ENCODE measurements at places on chromosomes 5 and 9.

DNA sequence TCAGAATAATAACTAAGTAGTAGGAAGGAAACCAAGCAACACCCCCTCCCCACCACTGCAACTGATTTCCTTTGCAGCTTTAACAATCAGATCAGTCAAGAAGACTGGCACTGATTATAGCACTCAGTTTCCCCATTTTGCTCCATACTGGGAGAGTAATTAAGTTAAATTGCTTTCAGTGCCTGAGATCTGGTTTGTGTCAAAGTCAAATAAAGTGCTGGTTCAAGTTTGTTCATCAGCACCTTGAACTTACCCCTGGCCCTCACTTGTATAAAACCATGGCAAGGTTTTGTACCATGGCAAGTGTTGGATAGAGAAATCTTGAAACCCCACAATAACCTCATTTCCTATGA lies 290.2 kb upstream of the SEMA6A start:
- DNase-seq, result no peak

DNA sequence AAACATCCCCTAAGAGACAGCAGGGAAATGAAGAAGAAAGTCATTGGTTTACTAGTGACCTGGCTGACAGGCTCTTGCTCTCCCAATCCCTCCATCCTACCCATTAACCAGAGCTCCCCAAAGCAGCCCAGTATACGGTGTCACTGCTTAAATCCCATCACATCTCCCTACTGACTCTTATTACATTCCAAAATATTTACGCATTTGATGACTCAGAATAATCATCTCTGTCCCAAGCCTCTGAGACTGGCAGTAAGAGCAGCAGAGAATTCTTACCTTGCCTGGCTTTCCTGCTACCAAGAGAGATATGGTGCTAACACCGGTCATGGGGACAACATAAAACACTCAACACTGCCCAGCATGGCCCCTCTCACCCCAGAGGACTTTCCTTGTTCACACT lies 20.2 kb upstream of the WHRN start:
- DNase-seq, result no peak

- DNase-seq, result no peak
Observed at GRCh38 chr5:41447650-41448510, 62.5 kb downstream of the PLCXD3 start.

GRCh38 chr5:9382522-9382921 lies 163.4 kb downstream of the SEMA5A start:
- no peak for DNase-seq

DNA sequence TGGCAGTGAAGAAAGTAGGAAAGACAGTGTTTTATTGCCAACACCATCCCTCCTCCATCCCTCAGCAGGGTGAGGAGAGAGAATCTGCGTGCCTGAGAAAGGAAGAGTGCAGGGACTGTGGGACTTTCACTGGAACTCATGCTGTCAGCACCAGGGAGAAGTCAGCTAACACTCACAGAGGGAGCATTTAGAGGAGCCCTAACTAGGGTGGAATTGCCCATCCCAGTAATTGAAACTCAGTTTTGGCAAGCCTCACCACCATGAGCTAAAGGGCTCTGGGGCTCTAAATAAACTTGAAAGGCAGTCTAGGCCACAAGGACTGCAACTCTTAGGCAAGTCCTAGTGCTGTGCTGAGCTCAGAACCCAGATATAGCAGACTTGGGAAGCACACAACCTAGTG lies 622.3 kb downstream of the SEMA5A start:
- DNase-seq, result no peak

DNA sequence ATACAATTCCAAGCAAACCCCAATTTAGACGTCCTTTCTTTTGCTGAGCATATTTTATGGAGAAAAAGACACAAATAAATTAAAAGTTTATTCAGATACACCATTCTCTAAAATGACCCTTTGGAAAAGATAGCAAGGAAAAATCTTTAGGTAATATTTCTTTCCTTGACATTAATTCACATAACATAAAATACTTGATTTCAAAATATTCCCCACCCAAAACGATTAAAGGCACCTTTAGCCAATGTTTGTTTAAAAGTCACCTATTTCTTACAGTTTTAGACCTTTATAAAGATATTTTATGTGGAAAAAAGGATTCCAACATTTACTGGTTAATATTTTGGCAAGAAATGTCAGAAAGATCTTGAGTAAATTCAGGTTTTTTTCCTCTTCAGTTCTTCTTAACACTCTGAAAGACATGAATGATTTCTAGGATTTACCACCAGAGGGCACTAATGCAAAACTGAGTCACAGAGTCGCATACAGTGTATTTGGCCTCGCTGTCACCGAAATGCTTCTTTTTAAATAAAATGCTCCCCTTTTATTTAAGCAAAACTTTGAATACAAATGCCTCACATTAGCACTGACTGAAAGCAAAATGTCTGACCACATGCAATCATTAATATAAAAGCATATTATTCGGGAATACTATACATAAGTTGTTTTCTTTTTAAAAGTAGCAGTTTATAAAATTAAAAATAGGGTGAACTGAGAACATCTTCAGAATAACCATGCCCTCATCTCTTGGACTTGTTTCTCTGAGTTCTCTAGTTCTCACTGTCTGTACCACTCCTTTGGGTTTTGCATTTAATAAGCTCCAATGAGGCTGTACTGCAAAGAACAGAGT lies 122.5 kb downstream of the SLC1A3 start:
- DNase-seq, result no peak

GRCh38 chr5:100595152-100595811 lies 60.1 kb downstream of the FAM174A start:
- DNase-seq, result no peak

DNA sequence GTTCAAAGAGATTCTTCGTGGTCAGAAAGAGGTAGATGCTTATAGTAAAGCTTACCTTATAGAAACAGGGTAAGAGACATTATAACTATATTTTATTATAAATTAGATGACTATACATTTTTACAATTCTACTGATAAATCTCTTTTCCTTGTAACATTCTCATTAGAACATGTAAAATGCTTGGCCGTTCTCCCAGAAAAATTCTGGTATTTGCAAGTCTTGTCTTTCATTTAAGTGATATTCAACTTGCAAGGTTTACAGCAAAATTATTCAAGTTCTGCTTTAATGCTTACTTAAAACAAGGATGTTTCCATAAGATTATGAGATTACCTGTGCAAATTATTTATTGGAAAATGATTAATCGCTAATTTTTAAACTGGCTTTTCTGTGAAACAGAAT lies 41.3 kb upstream of the CDH18 start:
- DNase-seq, result no peak

DNA sequence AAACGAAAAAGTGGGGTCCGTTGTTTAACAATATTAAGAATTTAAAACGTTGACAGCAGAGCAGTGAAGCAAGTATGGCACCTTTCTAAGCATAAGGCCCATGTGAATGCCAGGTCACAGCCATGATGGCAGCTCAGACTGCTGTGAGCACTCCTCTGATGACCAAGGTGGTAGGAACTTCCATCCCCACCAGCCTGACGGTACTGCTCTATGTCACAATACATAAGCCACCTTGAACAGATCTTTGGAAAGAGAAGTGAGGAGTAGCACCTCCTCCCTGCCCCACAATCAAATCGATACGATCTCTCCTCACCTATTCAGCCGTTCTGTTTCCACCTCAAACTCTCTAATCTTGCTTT lies 105.9 kb downstream of the DCP2 start:
- DNase-seq, result no peak

DNA sequence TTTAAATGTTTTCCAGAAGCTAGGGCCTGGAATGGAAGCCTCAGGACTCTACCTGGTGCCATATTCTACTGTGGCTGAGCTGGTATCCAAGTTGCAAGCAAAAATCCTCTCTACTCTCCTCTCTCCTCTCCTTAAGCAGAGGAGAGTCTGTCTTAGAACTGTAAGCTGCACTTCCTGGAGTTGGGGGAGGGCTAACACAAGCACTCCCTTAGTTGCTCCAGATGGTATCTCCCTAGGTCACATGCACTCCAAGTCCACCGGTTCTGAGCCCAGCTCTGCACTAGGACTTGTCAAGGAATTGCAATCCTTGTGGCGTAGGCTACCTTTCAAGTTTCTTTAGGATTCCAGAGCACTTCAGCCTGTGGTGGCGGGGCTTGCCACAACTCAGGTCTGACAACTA lies 513.9 kb upstream of the RGMB start:
- no peak for DNase-seq

All from NCI-H1436 treated with DMSO at 0.1 percent for 48 hours (cell line).